ENCODE measurements at places on chromosomes 5 and 9. TPM values are rescaled to one million over a fixed set of nuclear protein-coding genes. Genes with fewer than 3 reads are reported as not detected.

DNA sequence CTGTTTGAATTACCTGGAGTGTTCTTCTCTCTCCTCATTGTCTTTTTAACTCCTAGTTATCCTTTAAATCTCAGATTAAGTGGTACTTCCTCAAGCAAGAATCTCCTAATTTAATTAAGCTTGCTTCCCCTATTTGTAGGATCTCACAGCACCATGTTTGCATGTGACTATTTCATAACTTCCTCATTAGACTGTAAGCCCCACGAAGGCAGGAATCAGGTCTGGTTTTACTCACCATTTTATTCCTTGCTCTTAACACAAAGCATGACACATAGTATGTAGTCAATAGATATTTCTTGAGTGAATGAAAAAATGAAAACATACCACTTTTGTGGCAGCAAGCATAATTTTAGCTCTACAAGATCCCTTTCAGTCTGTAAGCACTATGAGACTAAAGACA is 1.3 kb upstream of the ERMP1 start:
- peak overlapping the region; percentile 5 for H3K4me3 ChIP-seq
- no peak for DNase-seq
- peaks cover 25% of the 10 kb centered on the region for H3K4me1 ChIP-seq
- peaks cover 5% of the 10 kb centered on the region for H3K36me3 ChIP-seq
- no peaks in the 10 kb centered on the region for H3K27me3 ChIP-seq

The DIRAS2 gene
- total RNA-seq, result not detected

The RAB14 gene
- total RNA-seq, result 55.9 TPM

The UNC5A gene
- total RNA-seq, result not detected

- no peak overlapping the region for H3K4me3 ChIP-seq
- peaks cover 3% of the 10 kb centered on the region for H3K36me3 ChIP-seq
- no peak for DNase-seq
- peaks cover 59% of the 10 kb centered on the region for H3K4me1 ChIP-seq
- H3K27ac ChIP-seq, result no peak overlapping the region
Observed at GRCh38 chr5:177495243-177496060, 2.0 kb downstream of the PDLIM7 start.

DNA sequence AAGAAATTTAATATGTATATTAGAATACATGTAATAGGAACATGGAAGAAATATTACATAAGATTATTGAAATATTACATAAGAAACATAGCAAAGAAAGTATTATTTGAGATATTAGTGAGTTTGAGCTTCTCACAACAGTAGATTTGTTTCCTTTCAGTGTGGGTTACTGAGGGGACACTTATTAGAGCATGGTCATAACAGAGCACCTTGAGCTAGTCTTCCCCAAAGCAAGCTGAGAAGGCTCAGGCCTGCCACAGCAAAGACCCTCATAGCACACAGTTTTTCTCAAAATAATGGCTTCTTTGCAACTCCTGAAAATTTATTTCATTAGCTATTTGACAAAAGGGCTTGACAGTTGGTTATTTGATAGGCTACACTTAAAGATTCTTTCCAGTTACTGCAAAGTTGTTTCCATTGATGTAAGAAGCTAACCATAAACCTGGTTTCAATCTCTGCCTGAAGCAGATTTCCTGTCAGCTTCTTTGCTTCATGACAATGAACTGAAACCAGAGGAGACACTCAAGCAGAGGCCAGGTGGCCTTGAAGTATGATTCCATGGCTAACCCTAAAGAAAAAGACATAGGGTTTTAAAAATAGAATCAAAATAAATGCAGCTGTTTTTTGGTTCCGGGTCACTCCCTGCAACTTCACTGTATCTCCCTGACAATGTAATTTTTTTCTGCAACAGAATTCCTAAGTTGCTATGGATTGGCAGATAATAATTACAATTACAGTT is 68.6 kb downstream of the ERMP1 start:
- H3K4me3 ChIP-seq, result no peak overlapping the region
- peaks cover 10% of the 10 kb centered on the region for H3K4me1 ChIP-seq

DNA sequence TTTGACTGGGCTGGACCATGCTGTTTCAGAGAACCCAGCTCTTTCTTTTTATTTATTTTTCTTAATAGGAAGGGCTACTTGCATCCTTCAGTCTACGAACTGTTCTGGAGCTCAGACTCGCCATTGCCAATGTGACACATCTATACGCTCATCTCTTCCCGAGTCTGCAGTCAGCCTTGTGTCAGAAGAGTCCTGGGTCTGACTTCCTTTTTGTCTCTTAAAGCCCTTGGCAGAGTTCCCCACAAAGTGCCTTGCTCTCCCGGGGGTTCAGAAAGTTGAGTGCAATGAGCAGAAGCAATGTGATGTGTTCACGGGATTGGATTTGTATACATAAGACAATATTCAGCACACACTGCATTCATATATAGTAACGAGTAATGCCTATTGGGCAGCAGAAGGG is 140.4 kb downstream of the ATPSCKMT start:
- H3K27ac ChIP-seq, result no peak overlapping the region
- H3K27me3 ChIP-seq, result no peaks in the 10 kb centered on the region
- no peak for DNase-seq
- no peaks in the 10 kb centered on the region for H3K4me1 ChIP-seq

DNA sequence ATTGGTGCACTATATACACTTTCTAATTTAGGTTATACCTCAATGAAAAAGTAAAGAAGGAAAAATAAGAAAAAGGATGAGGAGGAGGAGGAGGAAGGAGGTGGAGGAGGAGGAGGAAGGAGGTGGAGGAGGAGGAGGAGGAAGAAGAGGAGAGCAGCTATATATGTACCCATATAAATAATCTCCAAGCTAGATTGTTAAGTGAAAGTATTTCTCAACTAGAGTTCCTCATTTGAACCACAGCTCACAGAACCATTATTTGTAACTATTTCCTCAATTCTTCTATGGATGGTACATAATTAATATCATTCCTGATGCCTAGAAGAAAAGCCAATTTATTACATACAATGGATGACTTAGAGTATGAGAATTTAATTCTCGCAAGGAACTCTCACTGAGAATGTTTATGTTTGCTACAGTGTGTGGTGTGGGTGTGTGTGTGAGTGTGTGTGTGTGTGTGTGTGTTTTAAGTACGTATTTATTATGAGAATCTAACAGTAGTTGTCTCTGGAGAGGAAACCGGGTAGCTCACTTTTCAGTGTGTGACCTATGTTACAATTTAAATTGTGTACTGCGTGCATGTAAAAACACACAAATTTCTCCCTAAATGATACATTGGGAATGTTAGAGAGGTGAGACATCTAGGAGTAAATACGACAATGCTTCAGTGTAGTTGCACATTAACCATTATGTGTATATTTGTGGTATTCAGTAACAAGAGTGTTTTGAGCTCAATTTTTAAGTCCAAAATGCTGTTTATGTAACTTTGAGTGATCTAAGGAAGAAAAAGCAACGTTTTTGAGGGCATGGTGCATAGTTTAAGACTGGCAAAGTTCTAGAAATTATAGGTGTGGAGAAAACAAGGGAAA is 20.2 kb upstream of the NREP start:
- no peak for DNase-seq
- H3K27ac ChIP-seq, result no peak overlapping the region
- H3K36me3 ChIP-seq, result no peaks in the 10 kb centered on the region
- peaks cover 13% of the 10 kb centered on the region for H3K27me3 ChIP-seq

The NEURL1B gene
- total RNA-seq, result 0.07 TPM

The FBP2 gene
- total RNA-seq, result not detected

The DDX41 gene
- total RNA-seq, result 128 TPM

GRCh38 chr9:129584136-129584535 is 36.8 kb downstream of the C9orf50 start:
- peaks cover 9% of the 10 kb centered on the region for H3K27me3 ChIP-seq
- H3K36me3 ChIP-seq, result no peaks in the 10 kb centered on the region
- H3K4me3 ChIP-seq, result no peak overlapping the region
- peaks cover 23% of the 10 kb centered on the region for H3K4me1 ChIP-seq
- DNase-seq, result no peak

- H3K36me3 ChIP-seq, result no peaks in the 10 kb centered on the region
- no peaks in the 10 kb centered on the region for H3K27me3 ChIP-seq
- DNase-seq, result no peak
- no peak overlapping the region for H3K27ac ChIP-seq
- H3K4me3 ChIP-seq, result no peak overlapping the region
- H3K4me1 ChIP-seq, result no peaks in the 10 kb centered on the region
Observed at GRCh38 chr5:134059758-134060495, 54.6 kb upstream of the TCF7 start.

The TOR4A gene
- 7.9 TPM for total RNA-seq

The PCDHB11 gene
- total RNA-seq, result not detected

The STC2 gene
- total RNA-seq, result 0.29 TPM

GRCh38 chr5:112472614-112473013 is 53.5 kb upstream of the EPB41L4A start:
- no peak overlapping the region for H3K4me3 ChIP-seq
- no peaks in the 10 kb centered on the region for H3K4me1 ChIP-seq
- peaks cover 4% of the 10 kb centered on the region for H3K27me3 ChIP-seq

GRCh38 chr9:131282688-131283422 is 6.5 kb upstream of the FAM78A start:
- H3K4me1 ChIP-seq, result peaks cover 22% of the 10 kb centered on the region
- H3K27ac ChIP-seq, result no peak overlapping the region
- H3K36me3 ChIP-seq, result peaks cover 1% of the 10 kb centered on the region
- H3K27me3 ChIP-seq, result peaks cover 12% of the 10 kb centered on the region

The ACSL6 gene
- total RNA-seq, result 0.20 TPM

The PLPP7 gene
- total RNA-seq, result 0.39 TPM

DNA sequence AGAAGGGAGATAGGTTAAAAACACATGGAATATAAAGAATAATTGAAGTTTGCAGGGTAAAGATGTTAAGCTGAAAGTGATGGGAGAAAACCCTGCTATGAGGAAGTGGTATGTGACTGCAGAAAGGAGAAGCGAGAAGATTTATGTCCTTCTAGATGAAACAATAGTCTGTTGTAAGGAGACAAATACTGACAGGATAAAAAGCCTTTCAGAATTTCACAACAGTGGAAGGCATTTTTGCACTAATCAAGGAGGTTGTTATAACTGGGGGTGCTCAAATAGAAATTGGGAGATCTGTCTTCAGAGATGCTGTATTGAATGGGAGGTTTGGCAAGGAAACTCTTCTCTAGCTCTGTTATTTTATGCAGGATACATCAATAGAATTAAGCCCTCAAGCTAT is 69.6 kb downstream of the NMUR2 start:
- H3K4me3 ChIP-seq, result no peak overlapping the region
- no peaks in the 10 kb centered on the region for H3K4me1 ChIP-seq
- no peak overlapping the region for H3K27ac ChIP-seq
- no peak for DNase-seq
- no peaks in the 10 kb centered on the region for H3K27me3 ChIP-seq

The GPR107 gene
- total RNA-seq, result 17.7 TPM

DNA sequence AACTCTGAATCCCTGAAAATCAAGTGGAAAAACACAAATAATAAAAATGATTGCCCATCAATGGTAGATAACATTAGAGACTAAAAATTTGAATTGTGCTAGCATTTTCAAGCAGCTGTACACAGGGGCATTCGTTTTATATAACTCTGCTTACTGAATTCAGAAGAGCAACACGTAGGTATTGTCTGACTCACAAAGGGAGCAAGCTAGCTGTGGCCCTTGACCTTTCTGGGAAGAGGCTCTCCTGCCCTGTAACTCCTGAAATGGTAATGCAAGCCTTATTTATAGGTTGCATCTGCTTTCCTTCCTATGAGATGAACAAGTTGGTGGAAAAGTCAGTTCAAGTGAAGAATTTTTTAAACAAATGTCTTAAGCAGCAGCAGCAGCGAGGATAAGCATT is 218.7 kb upstream of the EFNA5 start:
- H3K4me1 ChIP-seq, result no peaks in the 10 kb centered on the region
- DNase-seq, result no peak
- H3K27ac ChIP-seq, result no peak overlapping the region
- H3K4me3 ChIP-seq, result no peak overlapping the region
- H3K36me3 ChIP-seq, result no peaks in the 10 kb centered on the region
- no peaks in the 10 kb centered on the region for H3K27me3 ChIP-seq

GRCh38 chr5:68547622-68548021 is 332.1 kb downstream of the PIK3R1 start:
- H3K4me1 ChIP-seq, result peaks cover 13% of the 10 kb centered on the region
- no peak overlapping the region for H3K4me3 ChIP-seq
- DNase-seq, result no peak
- no peaks in the 10 kb centered on the region for H3K27me3 ChIP-seq
- no peak overlapping the region for H3K27ac ChIP-seq

DNA sequence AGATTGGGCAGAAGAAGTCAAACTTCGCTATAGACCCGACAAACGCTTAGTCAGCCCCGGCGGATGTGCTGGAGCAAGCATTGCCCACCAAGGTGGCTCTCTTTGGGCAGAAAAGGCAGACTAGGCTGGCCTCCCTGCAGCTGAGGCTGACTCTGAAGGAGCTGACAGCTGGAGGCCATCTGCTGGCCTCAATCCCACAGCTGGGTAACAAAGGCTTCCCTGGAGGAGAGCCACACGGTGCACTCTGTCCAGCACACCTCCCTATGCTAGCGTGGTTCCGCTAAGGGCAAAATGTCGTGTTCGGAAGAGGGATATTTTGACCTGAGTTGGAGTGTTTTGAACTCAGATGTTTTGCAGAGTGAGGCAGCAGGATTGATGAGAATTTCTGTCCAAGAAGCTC is 103.5 kb upstream of the PTCH1 start:
- H3K36me3 ChIP-seq, result no peaks in the 10 kb centered on the region
- no peak overlapping the region for H3K27ac ChIP-seq
- DNase-seq, result no peak
- H3K27me3 ChIP-seq, result peaks cover 15% of the 10 kb centered on the region
- H3K4me1 ChIP-seq, result no peaks in the 10 kb centered on the region
- no peak overlapping the region for H3K4me3 ChIP-seq

The PCDHGB6 gene
- total RNA-seq, result 1.2 TPM

DNA sequence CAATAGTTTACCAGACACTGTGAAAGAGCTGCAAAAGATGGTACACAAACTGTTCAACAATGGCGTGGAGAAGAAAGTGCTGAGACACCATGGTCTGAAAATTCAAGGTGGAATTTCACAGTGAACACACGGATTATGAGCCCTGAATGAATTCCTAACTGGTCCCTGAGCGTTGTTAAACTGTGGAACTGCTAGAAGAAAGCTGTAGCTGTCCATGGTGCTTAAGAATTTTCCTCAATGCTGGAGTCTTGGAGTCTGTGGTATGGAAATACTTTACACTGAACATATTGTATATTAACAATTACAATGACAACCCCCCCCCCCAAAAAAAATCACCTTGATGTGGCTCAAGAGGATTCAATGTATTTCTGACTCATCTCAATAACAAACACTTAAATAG is 68.5 kb downstream of the SLC24A2 start:
- no peak overlapping the region for H3K4me3 ChIP-seq
- DNase-seq, result no peak
- no peaks in the 10 kb centered on the region for H3K36me3 ChIP-seq
- no peaks in the 10 kb centered on the region for H3K4me1 ChIP-seq
- H3K27me3 ChIP-seq, result no peaks in the 10 kb centered on the region

GRCh38 chr9:92234514-92234913 is 59.0 kb downstream of the IARS1 start:
- no peaks in the 10 kb centered on the region for H3K4me1 ChIP-seq
- no peak overlapping the region for H3K27ac ChIP-seq
- H3K27me3 ChIP-seq, result no peaks in the 10 kb centered on the region
- no peak for DNase-seq
- no peak overlapping the region for H3K4me3 ChIP-seq
